Mesenchymal stem cell (in vitro differentiated cells and primary cell): ENCODE measurements at places on chromosomes 7 and 10.

GRCh38 chr10:82811621-82812020, 936.6 kb downstream of the NRG3 start:
- peak; percentile 38 for DNase-seq

GRCh38 chr10:115092555-115093285, 445 bp upstream of the ATRNL1 start:
- DNase-seq, result peak; percentile 77

DNA sequence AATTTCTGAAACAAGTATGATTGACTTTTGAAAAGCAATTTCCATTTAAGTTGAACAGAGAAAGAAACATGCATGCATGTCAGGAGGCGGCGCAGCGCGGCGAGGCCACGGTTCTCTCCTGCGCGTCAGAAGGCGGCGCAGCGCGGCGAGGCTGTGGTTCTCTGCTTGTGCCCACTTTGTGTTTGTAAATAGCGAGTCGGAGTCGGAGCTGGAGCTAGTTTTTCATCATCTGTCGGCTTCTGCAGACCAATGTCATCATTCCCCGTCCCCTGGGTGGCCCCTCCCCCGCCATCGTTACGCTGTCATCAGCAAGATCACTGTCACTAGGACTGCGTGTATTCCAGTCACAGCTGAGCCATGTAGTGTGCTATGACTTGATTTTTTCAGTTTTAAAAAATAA, 49.2 kb downstream of the INPP5A start:
- DNase-seq, result no peak

GRCh38 chr10:4635883-4636282, 190.1 kb upstream of the AKR1E2 start:
- DNase-seq, result no peak

GRCh38 chr7:123131961-123132360, 67.8 kb downstream of the SLC13A1 start:
- no peak for DNase-seq

GRCh38 chr7:20190560-20191390, 26.4 kb downstream of the MACC1 start:
- no peak for DNase-seq

- peak; percentile 78 for DNase-seq
Measured at GRCh38 chr7:106848851-106849442, 16.1 kb upstream of the PIK3CG start.

GRCh38 chr7:42017349-42017986, 219.5 kb downstream of the GLI3 start:
- no peak for DNase-seq

DNA sequence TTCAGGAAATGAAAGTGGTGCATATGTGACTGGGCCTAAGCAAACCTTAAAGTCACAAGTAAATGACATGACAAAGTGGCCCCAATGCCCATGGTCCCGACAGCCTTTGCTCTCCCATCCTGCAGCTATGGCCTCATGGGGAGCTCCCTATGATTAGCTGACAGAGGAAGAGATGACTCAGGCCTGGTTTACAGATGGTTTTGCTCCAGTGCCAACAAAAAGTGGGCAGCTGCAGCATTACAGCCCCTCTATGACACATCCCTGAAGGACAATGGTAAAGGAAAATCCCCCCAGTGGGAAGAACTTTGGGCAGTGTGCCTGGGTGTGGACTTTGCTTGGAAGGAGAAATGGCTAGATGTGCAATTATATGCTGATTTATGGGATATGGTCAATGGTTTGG, 105.1 kb upstream of the ADCY1 start:
- no peak for DNase-seq

DNA sequence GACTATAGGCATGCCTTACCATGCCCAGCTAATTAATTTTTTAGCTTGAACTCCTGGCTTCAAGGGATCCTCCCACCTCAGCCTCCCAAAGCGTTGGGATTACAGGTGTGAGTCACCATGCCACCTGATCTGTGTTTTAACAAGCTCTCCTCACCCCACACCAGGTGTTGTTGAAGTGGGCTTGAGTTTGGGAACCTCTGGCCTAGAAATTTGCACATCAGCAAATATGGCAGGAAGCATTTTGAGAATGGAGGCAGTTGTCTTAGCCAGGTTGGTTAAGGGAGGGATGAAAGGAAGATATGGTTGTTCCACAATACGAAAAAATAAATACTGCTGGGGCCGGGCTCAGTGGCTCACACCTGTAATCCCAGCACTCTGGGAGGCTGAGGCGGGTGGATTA, 433.1 kb downstream of the TYW1 start:
- no peak for DNase-seq

GRCh38 chr10:61989995-61990760, 88.7 kb downstream of the ARID5B start:
- peak; percentile 33 for DNase-seq

- DNase-seq, result no peak
Measured at GRCh38 chr10:103277713-103278536, 987 bp downstream of the INA start.

GRCh38 chr7:32762925-32763293, 128.7 kb downstream of the KBTBD2 start:
- DNase-seq, result no peak

- DNase-seq, result no peak
Measured at GRCh38 chr7:158236400-158236799, 351.2 kb downstream of the PTPRN2 start.

GRCh38 chr7:127290116-127290655, 37.4 kb upstream of the GRM8 start:
- no peak for DNase-seq

DNA sequence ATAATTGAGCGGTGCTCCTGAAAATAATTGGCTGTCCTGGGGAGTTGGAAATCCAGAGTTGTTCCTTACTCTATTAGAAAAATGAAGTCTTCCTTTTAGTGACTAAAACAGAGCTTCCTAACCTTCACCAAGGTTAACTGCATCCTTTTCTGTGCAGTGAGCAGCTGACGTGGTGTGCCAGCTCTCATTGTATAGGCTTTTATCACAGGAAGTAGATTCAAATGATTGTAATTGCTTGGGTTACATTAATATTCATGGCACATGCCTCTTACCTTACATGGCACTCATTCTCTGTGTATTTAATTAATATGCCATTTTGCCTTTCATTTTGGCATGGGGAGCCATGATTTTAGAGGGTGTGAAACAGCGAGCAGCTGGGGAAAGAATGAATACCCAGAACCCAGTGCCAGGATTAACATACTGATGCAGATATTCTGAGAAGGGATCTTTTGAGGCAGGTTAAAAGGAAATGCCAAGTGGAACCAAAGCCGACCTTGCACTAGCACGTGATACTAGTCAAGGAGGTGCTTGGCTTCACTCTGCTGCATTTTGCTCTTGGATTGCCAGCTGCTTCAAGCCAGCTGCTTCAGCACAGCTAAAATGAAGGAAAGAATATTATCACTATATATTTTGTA, 115.3 kb downstream of the ST7 start:
- no peak for DNase-seq

DNA sequence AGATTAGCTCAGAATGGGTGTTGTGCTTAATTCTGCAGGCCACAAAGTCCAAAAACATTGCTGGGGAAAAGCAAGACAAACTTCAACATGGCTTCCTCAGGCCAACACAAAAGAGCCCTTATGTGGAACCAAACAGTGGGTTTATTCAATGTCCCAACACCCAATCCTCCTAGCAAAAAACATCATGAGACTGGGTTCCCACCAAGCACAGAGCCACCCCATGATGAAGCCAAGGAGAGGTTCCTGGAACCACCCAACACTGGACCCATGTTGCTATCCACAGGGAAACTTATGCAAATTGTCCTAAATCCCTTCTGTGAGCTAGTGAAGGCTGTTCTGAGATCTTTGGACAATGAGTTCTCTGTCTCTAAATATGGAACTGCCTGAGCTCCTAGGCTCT, 24.0 kb downstream of the SLC25A13 start:
- no peak for DNase-seq

DNA sequence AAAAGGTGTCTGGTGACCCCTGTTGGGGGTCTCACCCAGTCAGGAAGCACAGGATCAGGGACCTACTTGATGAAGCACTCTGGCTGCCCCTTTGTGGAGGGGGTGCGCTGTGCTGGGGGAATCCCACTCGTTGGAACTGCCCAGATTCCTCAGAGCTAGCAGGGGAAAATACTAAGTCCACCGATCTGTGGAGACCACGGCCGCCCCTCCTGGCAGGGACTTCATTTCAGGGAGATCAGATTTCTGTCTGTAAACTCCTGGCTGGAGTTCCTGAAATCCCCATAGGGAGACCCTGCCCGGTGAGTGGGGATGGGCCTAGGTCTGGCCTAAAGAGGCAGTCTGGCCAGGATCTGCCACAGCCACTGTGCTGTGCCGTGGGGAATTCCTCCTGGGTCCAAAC, 79.3 kb upstream of the ADCY1 start:
- no peak for DNase-seq

DNA sequence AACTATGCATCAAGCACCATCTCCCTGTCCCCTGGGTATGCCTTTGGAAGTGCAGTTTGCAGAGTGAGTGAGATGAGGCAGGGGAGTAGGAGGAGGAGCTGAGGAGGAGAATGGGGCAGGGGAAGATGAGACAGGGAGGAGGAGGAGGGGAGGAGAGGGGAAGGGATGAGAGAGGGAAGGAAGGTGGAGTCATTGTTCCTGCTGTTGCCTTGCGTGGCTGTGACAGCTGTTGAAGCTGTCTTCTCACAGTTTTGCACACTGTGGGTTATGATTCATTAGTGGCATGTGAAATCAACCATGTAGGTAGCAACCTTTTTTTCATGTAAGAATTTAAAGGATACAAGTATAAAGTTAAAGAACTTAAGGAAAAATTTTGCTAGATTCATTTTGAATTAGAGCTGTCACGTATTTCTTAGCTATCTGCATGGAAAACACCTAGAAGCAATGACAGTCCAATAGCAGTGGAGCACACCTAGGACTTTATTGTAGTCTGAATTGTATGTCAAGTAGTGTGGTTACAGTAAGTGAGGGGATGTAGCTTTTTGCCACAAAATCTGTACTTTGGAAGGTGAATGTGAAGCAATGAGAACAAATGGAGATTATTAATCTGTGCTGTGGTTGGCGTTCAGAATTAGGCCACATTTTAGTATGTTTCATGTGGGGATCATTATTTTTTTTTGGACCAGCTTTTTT, 21.7 kb downstream of the CCM2 start:
- DNase-seq, result peak; percentile 62

GRCh38 chr10:12469345-12469744, 120.0 kb downstream of the CAMK1D start:
- peak; percentile 66 for DNase-seq

DNA sequence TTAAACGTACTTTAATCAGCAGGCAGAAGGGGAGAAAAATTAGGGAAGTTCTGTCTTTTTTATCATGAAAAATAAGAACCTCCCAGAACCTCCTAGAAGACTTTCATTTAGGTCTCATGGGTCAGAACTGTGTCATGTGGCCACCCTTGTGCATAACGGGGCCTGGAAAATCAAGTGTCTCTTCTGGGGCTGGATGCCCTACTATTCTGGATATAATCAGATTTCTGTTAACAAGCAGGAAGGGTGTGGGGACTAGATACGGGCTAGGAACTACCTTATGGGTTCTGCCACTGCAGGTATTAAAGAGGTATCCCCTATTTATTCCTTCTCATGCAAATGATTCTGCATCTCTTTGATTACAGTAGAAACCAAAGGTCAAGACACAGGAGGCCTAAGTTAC, 14.1 kb downstream of the LANCL2 start:
- no peak for DNase-seq

GRCh38 chr7:12957487-12957886, 270.1 kb downstream of the ARL4A start:
- no peak for DNase-seq

- DNase-seq, result no peak
Measured at GRCh38 chr10:132938472-132939339, 3.7 kb downstream of the CFAP46 start.

DNA sequence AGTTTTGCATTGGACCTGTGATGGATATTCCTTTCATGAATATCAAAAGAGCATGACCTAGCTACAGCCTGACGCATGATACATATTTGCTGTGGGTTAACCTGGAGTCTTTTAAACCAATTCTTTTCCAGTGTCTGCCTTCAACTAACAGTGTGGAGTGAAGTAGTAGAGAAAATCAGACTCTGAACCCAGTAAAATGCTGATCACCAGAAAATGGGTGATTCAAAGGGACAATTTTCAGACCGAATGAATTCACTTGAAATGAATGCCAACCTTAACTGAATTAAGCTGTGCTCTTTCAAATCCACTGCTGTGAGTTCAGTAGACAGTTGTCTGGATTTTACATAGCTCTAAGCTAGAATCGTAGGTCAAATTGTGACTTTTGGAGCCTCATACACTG, 123.0 kb downstream of the CDK14 start:
- no peak for DNase-seq

- DNase-seq, result no peak
Measured at GRCh38 chr10:18145652-18146051, 5.4 kb downstream of the CACNB2 start.

DNA sequence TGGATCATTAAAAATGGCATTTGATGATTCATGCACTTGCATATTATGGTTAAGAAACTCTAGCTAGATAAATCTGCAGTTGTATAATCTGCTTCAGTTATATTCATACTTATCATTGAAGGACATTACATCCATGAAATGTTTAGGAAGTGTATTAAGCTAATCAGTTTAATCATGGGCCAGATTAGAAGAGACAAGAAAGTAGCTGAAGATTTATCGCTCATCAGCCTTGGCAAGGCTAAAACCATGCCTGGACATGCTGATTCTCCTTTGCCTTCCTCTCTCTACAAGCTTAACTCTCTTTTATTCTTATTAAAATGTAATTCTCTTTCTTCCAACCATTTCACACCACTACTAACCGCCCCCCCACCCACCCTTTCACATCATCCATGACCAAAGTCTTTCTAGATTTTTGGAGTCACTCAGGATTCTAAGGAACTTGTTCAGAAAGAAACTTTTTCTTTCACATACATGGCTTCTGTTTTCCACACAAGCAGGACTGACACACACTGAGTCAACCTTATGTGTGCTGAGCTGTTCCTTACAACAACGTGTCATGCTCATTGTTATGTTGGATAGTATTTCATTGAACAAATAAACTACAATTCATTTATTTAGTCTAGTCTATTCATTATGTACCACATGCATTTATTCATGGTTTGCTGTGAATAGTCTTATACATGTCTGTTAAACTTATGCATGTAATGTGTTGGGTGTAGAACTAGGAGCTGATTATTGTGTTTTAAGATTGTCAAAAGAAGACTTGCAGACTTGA, 227.3 kb upstream of the SP8 start:
- DNase-seq, result no peak

GRCh38 chr7:78115876-78116275, 317.3 kb downstream of the PHTF2 start:
- DNase-seq, result no peak

DNA sequence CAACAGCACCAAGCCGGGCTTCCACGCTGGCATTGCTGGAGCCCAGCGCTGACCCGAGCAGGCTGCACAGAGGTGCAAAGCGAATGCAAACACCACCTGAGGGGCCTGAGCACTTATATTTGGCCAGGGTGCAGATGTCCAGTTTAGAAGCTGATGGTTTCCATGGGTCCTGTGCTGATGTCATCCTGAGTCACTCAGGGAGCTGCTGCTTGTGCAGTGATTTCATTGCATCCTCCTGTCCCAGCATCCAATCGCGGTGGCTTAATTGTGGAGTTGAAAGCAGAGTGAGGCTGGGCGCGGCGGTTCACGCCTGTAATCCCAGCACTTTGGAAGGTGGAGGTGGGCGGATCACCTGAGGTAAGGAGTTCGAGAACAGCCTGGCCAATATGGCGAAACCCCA, 410.2 kb upstream of the KLF6 start:
- peak; percentile 37 for DNase-seq
